ENCODE measurements at places on chromosomes 4 and X.

DNA sequence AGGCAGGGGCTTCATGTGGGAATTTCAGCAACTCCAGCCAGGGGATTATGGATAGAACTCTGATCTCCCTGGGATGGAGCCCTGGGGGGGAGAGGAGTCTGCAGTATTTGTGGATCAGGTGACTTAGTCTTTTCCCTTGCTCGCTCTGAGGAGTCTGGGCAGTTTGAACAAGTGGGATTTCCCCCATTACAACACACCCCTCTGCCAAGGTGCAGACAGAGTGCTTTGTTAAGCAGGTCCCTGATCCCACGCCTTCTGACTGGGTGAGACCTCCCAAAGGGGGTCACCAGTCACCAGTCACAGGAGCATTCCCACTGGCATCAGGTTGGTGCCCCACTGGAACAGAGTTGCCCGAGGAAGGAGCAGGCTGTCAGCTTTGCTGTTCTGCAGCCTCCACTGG lies 123.9 kb downstream of the LHFPL1 start:
- DNase-seq, result no peak

DNA sequence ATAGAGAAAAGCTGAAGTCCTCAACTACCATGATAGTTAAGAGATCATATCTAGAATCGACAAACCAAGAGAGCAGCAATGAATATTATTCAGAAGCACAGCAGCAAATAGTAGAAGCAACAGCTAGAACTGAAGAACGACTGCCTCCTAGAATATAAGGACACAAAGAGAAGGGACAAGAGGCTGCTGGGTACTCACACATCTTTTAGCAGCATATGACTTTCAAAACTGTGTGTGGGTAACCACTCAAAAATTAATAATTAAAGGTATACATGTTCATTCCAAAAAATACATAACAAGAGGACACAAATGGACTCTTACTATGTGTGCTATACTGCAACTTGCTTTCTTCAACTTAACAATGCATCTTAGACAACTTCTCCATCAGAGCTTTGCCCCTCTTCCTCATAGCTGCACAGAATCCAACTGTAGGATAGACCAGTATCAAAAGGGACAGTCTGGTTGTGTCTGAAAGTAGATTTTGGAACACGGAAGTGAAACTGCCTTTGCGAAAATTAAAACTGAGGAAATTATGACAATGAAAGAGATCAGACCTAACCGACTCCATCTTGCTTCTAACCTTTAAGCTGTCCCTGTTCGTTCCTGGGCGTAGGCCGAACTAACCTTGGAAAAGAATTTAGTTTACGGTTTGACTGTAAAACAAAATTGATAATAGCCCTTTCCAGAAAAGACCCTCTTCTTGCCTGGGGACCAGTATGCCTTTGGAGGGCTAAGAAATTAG lies 125.7 kb downstream of the SH3KBP1 start:
- DNase-seq, result no peak

DNA sequence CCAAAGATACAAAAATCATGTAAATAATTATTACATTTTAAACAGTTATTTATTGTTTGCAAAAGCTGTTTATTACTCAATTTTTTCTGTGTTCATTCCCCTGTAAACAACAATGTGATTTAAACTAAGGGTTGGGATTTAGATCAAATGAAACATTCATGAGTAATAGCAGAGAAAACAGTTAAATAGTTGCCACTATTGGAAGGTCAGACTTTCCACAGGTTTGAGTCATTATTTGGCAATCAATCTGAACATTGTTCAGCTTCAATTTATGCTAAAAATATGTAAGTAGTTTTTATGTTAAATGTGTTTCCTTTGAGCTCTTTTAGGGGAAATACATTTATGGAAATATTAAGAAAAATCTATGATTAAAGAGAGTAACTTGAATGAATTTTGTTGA lies 144.9 kb downstream of the STIM2 start:
- no peak for DNase-seq

GRCh38 chr4:48222491-48222890 lies 47.1 kb downstream of the TEC start:
- DNase-seq, result peak; percentile 54

- peak; percentile 4 for DNase-seq
Observed at GRCh38 chrX:110146521-110146920, 143.6 kb downstream of the TMEM164 start.

DNA sequence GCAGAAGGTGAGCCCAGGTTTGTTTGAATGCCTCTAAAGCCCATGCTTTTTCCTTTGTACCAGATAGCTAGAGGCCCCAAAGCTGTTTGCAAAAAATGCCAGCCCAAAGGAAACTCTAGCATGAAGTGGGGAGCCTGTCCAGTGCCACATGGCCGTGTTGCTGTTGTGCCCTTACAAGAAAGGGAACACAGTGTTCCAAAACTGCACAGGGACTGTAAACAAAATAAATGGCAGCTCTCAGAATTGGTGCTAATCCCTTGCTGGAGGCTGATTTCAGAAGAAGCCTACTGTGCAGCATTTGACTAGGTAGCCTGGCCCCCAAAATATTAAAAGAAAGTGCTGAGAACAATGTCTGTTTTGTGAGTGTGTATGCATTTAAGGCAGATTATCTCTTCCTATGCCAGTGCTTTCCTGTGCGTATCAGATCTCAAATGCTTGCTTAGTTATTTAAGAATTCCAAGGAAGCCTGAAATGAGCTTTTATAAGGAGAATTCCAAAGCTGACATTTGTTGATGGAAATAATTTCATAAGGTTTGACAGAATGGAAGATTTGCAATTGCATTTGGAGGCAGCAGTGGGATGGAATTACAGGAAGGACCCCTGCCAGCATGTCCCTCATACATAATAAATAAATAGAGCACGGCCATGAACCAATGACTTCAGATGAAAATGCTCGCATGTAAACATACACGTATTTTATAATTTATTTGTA lies 115.7 kb downstream of the IRF2 start:
- no peak for DNase-seq

GRCh38 chr4:46462733-46463132 lies 72.8 kb upstream of the GABRA2 start:
- no peak for DNase-seq

GRCh38 chr4:71198958-71199357 lies 139.9 kb upstream of the SLC4A4 start:
- DNase-seq, result no peak

- DNase-seq, result no peak
Observed at GRCh38 chr4:65918212-65918611, 247.9 kb upstream of the EPHA5 start.

DNA sequence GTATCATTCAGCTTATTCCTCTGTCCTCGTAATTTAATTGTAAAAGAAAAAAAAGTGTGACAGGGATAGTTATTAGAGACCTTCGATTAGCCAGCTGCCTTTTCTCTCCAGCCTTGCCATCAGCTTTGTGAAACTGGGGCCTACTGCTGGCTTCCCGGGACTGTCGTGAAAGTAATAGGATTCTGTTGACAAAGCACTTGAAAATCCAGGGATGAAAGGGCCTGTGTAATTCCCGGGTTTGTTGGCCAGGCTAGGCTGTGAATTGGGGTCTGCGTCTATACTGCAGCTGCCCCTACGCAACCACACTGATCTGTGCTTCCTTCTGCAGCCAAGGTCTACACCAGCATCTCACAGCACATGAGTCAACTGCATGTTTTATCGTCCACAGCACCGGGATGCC lies 120.4 kb upstream of the SCML1 start:
- no peak for DNase-seq

DNA sequence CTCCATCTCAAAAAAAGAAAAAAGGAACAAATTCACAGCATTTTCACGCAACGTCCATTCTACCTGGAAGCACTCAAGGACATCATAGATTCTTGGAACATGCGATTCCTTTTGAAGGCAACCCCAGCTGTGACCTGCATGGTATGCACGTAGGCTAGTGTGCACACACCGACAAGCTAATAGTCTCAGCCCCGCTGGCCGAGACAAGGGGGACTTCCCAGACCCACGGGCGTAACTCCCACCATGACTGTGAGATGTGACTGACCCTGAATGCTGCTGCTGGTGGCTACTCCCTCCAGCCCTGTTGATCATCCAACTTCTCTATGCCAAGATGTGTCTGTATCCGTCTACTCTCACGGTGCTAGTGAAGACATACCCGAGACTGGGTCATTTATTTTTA lies 78.3 kb downstream of the CRLF2 start:
- DNase-seq, result no peak

- no peak for DNase-seq
Observed at GRCh38 chr4:147735413-147736301, 3.8 kb downstream of the ARHGAP10 start.

DNA sequence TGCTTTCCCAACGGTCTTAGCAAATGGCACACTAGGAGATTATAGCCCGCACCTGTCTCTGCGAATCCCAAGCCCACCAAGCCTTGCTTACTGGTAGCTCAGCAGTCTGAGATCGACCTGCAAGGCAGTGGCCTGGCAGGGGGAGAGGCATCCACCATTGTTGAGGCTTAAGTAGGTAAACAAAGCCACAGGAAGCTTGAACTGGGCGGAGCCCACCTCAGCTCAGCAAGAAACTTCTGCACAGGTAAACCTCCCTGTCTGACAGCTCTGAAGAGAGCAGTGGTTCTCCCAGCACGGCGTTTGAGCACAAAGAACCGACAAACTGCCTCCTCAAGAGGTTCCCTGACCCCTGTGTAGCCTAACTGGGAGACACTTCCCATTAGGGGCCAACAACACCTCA lies 42.8 kb downstream of the BRWD3 start:
- DNase-seq, result no peak

DNA sequence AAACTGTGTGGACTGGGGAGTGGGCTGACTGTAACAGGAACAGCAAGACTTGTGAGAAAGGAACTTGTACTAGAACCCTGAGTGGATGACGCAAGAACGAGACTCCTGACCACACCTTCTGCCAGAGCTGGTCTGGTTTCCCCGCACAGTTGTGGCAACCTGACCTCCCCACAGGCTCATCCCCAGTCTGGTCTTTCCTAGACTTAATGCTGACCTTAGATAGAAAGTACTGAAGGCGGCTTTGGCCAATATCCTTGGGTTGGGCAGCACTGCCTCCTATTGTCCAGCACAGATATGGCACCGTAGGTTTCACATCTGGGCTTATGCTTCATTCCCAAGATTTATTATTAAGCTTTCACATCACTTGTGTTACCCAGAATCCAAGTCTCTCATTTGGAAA lies 137.8 kb upstream of the FRG1 start:
- DNase-seq, result no peak

DNA sequence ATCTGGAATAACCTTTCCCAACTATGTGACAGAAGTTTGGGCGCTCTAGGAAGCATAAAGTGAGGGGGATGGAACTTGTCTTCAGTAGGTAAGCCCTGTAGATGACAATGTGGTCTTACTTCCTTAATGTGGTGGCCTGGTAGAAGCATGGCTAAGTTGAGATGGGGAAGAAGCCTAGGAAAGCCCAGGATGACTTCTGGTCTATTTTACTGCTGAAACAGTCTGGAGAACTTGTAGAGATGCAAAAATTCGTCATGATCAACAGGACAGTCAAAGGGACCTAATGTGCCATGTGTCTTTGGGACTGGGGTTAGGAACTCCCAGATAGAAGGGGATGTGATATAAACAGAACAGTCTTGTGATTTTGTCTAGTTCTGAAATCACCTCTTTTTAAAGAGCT lies 40.8 kb downstream of the CCNG2 start:
- no peak for DNase-seq

DNA sequence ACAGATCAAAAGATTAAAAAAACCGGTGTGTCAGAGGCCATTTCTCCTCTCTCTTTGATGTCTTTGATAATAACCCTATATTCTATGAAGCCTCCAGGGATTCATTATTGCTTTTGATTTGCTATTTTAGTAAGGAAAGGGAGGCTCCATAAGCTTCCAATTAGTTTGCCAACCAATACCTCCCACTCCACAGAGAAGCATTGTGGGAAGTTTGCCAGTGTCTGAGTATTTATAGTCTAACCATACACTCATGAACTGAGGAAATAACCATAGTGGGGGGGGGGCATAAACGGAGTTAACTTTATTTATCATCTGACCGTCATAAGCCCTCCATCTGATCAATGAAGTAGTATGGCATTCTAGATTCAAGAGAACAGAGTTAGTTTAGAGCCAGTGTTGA lies 1066.8 kb upstream of the PABPC4L start:
- no peak for DNase-seq

DNA sequence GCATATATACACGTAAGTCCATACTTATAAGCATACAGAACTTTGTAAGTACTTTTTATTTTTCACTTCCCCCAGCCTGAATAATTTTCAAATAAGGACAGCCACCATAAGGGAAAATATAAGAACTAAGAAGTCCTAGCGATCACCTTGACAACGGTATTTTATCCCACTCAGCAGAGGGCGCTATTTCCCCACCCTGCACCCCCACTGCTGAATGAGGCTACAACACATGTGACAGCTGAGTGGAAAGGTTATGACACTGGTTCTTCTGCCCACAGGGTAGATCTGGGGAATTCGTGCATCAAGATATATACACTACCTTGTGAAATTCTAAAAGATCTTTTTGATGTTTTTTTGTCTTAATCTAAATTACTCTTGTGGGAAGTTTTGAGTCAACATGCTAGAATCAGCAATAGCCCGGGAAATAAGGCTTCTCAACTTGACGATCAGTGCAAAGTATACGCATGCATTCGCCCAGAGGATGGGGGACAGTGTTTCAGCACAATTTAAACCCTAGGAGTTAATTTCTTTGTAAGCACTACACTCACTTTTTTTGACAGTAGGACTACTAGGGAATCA lies 151.5 kb downstream of the CORIN start:
- DNase-seq, result peak; percentile 15

DNA sequence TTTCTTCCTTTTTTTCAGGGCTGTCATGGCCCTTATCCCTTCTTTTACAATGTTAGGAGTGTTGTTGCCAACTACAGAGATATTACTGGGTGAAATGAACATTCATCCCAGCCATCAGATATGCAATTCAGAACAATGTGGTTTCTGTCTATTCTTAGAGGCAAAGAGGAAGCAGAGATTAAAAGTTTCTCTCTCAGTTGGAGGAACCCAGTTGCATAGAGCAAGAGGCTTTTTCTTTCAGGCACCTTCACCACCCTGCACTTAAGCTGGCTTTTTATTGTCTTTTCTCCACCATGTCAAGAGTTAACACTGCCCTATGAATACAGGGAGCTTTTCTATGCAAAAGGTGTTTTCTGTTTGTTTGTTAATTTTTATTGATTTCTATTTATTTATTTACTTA lies 1559.6 kb upstream of the IGFBP7 start:
- no peak for DNase-seq

DNA sequence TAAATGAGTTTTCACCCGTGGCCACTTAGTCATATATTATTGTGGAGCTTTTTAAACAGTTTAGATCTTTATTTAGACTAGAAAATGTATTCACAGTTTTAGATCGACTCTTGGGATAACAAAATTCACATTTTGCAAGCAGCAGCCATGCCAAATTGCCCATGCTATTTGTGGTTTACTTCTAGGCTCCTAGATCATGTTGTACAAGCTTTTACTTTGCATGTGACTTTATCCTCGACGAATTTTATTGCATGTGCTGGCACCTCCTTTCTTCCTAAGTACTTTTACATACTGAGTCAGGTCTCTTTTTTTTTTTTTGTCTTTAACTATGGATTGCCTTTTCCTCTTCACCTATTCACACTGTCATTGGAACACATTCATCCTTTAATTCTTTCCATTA lies 23.2 kb downstream of the BBS12 start:
- no peak for DNase-seq
